ENCODE measurements at places on chromosomes 12 and 14.

- no peak for DNase-seq
These were observed 3.4 kb downstream of the CYP46A1 start for GRCh38 chr14:99687284-99688209.

DNA sequence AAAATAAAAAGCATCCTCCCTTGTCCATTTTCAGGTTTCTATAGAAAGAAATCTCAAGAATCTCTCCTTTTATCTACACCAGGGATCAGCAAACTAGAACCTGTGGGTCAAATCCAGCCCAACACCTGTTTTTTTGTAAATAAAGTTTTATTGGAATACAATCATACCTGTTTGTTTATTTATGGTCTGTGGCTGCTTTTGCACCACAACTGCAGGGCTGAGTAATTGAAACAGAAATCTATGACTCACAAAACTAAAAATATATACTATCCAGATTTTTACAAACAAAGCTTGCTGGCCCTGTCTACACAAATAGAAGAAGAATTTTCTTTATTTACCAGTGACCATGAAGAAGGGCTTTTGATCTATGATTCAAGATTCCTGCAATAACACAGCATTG, 95.1 kb upstream of the COCH start:
- DNase-seq: no peak

DNA sequence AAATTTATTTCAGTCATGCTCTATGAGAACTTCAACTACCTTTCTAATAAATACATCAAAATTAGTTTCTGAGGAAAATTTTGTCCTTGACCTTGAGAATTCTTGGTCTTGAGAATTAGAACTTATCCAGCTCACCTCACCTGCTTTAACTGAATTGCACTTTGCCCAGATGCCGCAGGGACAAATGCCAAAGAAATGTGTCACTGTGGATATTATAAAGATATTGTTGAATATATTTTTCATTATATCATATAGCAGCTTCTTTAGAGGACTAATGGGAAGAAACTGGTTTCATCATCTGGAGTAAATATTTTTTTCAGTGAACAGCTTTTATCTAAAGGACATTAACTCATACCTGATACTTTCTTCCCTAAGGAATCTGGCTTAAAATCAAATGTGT, 54.1 kb downstream of the LRP6 start:
- DNase-seq: no peak

- DNase-seq: no peak
These were observed 865.7 kb downstream of the SLC6A15 start for GRCh38 chr12:84046859-84047258.

DNA sequence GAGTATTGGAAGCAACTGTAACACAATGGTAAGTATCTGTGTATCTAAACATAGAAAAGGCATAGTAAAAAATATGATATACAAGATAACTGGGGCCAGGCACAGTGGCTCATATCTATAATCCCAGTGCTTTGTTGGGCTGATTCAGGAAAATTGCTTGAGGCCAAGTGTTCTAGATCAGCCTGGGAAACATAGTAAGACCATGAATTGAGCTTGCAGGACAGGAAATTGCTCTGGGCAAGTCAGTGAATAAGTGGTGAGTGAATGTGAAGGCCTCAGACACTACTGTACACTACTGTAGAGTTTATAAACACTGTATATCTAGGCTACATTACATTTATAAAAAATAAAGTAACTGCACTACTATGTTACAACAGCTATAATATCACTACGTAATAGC, 75.2 kb downstream of the GPR135 start:
- no peak for DNase-seq

- no peak for DNase-seq
These were observed 71.2 kb downstream of the TNFAIP2 start for GRCh38 chr14:103194256-103195045.

DNA sequence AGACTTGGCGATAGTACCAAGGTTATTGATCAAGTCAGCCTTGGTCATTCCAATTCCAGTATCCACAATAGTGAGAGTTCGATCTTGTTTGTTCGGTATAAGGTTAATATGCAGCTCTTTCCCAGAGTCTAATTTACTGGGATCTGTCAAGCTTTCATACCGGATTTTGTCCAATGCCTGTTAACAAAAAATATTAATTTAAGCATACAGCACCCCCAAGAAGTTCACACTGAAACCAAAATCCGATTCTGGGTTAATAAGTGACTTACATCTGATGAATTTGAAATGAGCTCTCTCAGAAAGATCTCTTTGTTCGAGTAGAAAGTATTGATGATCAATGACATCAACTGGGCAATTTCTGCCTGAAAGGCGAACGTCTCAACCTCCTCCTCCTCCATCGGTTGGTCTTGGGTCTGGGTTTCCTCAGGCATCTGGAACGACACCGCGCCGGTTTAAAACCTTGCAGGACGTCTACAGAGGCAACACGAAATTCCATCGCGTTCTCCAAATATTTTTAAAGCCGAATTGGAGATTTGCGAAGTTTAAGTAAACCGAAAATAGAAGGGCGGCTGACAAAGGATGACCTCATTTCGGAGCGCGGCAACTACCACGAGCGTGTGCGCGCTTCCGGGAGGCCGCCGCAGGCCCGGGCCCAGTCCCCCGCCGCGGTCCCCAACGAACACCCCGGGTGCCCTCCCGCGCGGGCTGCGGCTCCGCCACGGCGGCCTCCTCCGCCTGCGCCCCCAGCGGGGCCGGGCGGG, 716 bp downstream of the HSP90AA1 start:
- DNase-seq: no peak

DNA sequence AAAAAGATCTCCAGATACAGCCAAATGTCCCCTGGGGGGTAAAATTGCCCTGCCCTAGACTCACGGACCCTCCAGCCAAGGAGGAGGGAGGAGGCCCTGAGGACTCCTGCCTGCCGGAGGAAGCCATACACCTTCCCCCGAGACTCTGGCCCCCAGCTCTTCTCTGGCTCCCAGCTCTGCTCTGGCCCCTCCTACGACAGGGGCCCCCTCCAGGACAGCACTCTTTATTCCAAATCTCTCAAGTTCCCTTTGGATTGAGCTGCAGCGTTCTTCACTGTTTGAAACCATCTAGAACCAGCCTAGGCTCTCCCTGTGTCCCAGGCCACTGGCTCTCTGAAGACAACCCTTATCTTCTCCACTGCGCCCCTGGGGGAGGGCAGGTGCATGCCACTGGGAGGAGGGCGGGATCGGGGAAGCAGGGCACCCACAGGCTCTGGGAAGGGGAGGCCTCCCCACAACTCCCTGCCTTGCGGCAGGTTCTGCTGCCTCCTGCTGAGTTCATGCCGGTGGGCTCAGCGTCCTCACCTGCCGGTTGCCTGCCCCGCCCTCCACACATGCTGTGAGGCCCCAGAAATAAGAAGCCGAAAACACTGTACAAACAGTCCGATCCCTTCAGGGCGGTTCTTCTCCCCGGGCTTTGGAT, 112.7 kb downstream of the DICER1 start:
- no peak for DNase-seq

GRCh38 chr12:62632411-62632918, 165.8 kb downstream of the MON2 start:
- DNase-seq: peak; percentile 41

DNA sequence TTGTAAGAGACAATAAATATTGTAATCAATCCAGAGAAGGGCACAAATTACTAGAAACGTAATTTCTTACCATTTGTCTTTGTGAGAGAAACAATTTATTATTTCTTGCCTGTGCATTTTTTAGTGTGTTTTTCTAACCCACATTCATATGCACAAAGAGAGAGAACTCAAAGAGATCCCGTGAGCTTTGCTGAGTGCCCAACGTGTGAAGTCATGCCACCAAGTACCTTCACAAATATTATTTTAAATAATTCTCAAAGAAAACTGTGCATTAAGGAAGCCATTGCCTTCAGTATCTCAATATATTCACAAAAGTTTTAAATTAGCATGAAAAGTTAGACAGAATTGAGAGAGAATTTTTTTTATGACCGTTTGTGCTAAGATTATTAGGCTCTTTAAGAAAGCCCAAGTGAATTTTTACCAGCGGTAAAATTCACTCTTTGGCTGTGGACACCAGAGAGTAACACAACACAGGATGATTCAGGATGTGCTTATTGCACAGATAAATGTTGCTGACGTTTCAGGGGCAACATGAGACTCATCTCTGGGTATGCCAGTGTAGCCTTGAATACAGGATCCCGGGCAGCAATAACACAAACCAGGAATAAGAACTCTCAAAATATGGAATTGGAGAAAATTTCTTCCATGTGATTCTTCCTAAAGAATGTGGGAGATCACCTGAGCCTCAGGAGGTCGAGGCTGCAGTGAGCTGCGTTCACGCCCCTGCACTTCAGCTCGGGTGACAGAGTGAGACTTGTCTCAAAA, 2.9 kb downstream of the ARHGDIB start:
- DNase-seq: no peak

- no peak for DNase-seq
These were observed 111.6 kb downstream of the SCAF11 start for GRCh38 chr12:45878630-45879255.

DNA sequence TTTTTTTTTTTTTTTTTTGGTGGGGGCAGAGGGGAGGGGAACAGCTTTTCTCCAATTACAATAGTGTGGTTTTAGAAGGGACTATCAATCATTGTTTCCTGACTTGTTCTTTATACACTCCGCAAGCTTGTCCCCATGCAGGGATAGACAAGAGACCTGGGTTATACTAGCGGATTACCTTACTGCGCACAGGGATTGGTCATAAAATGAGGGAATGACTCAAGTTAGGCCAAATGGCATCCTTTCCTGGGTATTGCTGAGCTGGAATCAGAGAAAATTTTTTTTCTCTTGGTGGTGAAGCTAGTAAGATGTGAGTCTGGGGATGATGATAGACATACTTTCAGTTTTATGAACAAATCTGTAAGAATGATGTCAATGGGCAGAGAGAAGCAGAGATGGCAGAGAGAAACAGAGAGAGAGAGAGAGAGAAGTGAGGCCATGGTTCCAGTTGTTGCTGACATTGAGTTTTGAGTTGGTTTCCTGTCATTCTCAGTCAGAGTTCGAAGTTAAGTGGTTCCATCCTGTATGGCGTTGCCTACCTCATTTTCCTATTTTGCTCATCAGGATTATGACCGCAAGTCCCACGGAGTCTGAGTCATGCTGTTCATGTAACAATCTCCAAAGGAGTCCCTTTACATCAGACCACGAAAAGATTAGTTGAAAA, 59.1 kb upstream of the OTOGL start:
- no peak for DNase-seq

- no peak for DNase-seq
These were observed 211.5 kb upstream of the PWP1 start for GRCh38 chr12:107474099-107474498.

GRCh38 chr12:128267131-128267622, at the start of gene TMEM132C:
TSS of gene TMEM132C (plus strand) at chr12:128267170. CDS start at chr12:128267403, 233 bp downstream.
- DNase-seq: peak; percentile 14

DNA sequence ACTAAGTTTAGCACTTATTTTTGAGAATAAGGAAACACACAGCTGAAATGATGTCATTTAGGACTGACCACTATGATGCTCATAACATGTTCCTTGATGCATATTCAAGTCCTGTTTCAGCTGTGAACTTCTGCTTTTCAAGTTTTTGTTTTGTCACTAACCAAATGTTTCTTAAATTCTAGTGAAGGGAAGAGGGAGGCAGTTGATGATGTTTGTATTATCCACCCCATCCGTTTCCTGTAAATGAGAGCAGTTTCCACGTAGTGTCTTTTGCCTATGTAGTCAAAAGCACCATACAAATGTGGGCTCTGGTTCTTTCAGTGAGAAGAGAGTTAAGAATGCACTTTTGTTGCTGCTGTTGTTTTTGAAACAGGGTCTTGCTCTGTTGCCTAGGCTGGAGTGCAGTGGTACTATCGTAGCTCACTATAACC, 491.8 kb downstream of the PCNX1 start:
- no peak for DNase-seq

GRCh38 chr12:99311373-99311772, 336.2 kb upstream of the GARIN6 start:
- no peak for DNase-seq

DNA sequence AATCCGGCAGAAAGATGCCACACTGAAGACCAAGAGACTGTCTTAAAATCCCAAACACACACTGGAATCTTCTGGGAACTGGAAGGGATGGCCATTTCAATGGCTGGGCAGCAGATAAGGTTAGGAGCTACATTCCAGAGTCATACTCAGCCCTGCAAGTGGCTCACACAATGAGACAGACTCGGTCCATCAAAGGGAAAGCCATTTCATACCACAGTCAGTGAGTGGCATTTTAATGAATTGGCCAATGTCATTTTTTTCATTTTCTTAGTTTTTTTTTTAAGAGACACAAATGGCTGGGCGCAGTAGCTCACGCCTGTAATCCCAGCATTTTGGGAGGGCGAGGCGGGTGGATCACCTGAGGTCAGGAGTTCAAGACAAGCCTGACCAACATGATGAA, 17.9 kb downstream of the CIT start:
- DNase-seq: no peak

Data from GM12892 (cell line).